GM12891 (cell line): ENCODE measurements at places on chromosomes 7 and 10.

DNA sequence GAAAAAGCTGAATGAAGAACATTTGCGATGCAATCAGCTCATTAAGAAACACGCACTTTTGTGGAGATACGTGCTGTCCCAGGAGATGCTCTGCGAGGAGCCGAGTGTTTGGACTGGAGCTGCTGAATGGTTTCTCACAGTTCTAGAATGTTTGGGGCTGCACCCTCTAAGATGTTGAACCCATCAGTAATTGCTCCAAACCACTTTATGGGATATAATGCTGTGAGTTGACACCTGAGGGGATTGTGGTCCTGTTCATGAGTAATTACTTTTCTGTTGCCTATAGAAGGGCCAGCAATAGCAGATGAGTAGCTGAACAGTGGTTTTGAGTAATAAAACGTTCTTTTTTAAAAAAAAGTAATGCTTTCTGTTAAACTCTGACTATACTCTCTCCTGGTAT lies 63.1 kb downstream of the IKZF1 start:
- no peak for DNase-seq

DNA sequence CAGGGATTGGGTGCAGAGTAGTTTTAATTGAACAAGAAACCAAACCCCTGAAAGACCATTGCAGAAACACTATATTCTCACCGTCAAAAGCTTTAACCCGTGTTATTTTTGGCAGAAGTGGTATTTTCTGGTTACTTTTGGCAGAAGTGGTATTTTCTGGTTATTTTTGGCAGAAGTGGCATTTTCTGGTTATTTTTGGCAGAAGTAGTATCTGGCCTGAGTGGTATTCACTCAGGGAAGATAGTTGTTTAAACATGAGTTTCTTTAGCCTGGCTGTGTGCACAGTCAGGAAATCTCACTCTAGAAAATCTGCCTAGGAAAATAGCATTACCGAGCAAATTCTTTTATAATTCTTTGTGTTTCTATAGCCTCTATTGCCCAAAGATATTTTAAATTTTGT lies 322.7 kb downstream of the GFRA1 start:
- DNase-seq, result no peak

DNA sequence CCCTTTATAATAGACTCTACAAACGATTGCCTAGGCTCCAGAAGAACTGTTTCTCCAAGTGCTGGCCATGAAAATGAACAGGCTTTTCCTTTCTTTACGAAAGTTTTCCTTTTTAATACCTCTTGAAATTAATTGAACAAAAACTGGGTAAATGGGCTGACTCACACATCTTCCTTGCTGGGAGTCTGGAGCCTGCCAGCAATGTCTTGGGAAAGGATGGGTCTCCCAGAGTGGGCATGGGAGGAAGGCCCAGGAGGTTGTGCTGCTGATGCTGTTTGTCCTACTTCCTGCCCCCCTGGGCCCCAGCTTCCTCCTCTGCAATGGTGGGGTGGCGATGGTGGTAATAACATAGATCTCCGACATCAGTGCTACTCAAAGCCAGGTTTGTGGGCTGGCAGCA lies 174.1 kb downstream of the RPS24 start:
- no peak for DNase-seq

- no peak for DNase-seq
These were observed 91.0 kb upstream of the NFE2L3 start for GRCh38 chr7:26060733-26061677.

DNA sequence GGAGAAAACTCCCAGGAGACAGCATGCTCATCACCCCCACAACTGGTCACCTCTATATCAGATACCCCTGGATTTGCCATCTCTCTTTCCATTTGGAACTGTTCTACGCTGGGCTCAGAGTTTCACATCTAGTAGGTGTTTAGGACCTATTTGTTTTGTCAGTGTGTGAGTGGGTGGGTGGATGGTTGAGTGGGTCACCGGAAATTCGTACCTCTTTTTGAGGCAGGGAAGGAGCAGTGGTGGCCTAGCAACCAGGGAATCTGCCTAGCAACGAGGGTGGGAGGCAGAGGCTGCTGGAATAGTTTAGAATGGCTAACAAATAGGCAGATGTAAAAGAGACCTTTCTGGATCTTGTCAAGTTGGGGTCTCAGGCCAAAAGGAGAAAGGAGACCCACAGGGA lies 23.2 kb upstream of the SLF2 start:
- DNase-seq, result no peak

GRCh38 chr10:89549510-89549909 lies 14.1 kb upstream of the SLC16A12 start:
- no peak for DNase-seq

- no peak for DNase-seq
These were observed 190.7 kb downstream of the CDCA7L start for GRCh38 chr7:21754963-21755362.

DNA sequence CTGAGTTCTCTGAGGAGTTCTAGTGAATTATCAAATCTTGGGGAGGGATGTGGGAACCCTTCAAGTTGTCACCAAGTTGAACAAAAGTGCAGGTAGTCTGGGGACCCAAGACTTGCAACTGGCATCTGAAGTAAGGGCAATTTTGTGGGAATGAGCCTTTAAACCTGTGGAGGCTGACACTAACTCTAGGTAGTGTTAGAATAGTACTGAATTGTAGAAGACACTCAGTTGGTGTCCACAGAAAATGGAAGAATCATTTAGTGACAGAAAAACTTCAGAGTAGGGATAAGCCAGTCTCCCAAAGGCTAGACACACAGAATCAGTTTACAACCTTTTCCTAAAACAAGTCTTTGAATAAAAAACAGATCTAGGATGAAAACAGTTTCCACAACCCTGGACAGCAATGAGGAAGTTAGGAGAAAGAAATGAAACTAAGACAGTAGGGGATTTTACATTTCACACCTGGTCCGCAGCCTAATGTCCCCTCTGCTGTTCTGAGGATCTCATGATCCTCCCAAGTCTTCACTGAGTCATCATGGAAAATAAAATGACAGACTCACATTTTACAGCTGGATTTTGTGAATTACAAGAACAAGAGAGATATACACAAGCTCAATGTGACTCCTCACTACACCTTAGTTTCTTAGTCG lies 23.0 kb upstream of the ING3 start:
- DNase-seq, result no peak

GRCh38 chr10:80414142-80414895 lies 6.0 kb downstream of the PRXL2A start:
- no peak for DNase-seq
